ENCODE measurements at places on chromosomes 3 and 15. TPM values are rescaled to one million over a fixed set of nuclear protein-coding genes. Genes with fewer than 3 reads are reported as not detected.
A peak's percentile ranks its signal among the peaks of the same experiment; 100 is the strongest.

Gene RTP1
- not detected for total RNA-seq

Gene TRIM71
- total RNA-seq = not detected

Gene TPRG1
- total RNA-seq = 8.7 TPM

Gene CYP1A1
- 2.1 TPM for total RNA-seq

Gene SNAPC5
- total RNA-seq = 16.7 TPM

Gene CHST13
- total RNA-seq = not detected

Gene TNNC1
- 2.3 TPM for total RNA-seq

Gene FOXL2NB
- not detected for total RNA-seq

Gene SEMA3G
- total RNA-seq = 0.20 TPM

Gene PIERCE2
- total RNA-seq = not detected

Gene WHAMM
- 11.1 TPM for total RNA-seq

Gene CCR3
- total RNA-seq = 1.2 TPM

DNA sequence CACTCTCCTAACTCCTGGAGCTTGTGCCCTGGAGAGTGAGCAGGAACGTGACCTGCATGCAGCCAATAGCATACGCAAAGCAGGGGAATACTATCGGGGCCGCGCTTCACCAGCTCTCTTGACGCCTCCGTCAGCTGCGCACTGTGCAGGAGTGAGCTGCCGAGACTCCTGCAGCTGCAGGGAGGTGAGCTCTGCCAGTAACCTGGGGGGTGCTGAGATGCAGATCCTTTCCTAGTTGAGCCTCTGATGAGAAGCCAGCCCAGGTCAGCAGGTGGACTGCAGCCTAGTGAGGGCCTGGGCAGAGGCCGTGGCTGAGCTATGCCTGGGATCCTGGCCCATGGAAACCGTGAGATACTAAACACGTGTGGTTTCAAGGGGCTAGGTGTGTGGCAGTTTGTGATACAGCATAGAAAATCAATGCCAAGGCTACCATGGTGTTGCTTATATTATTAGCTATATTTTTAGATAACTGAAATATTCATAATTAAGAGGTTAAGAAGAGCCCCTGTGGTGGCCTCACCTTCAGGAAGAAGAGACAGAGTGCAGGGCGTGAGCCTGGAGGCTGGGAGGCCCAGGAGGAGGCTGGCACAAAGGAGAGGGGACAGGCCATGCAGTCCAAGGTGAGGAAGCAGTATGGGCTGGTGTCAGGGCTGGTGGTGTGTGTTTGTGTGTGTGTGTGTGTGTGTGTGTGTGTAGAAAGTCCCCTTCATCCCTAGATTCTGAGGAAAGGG is 5.9 kb upstream of the DNAJB8 start:
- peaks cover 22% of the 10 kb centered on the region for H3K27me3 ChIP-seq
- no peak overlapping the region for H3K27ac ChIP-seq
- no peak overlapping the region for H3K4me3 ChIP-seq
- H3K4me1 ChIP-seq = peaks cover 2% of the 10 kb centered on the region

GRCh38 chr3:11283139-11283475 is 10.9 kb downstream of the ATG7 start:
- peaks cover 37% of the 10 kb centered on the region for H3K36me3 ChIP-seq
- no peak overlapping the region for H3K27ac ChIP-seq
- H3K4me3 ChIP-seq = no peak overlapping the region
- no peak for DNase-seq
- H3K4me1 ChIP-seq = peaks cover 33% of the 10 kb centered on the region

- peak overlapping the region; percentile 56 for H3K4me3 ChIP-seq
- H3K27ac ChIP-seq = peak overlapping the region; percentile 96
- peaks cover 26% of the 10 kb centered on the region for H3K36me3 ChIP-seq
- peaks cover 73% of the 10 kb centered on the region for H3K4me1 ChIP-seq
- DNase-seq = no peak
- no peaks in the 10 kb centered on the region for H3K27me3 ChIP-seq
Measured at GRCh38 chr15:73923488-73924164, 2.6 kb upstream of the LOXL1 start.

- H3K4me3 ChIP-seq = no peak overlapping the region
- DNase-seq = no peak
- no peaks in the 10 kb centered on the region for H3K27me3 ChIP-seq
- H3K4me1 ChIP-seq = peaks cover 68% of the 10 kb centered on the region
- peaks cover 11% of the 10 kb centered on the region for H3K36me3 ChIP-seq
Measured at GRCh38 chr15:90866161-90866715, 2.1 kb upstream of the FURIN start.

GRCh38 chr3:42080453-42080872 is 10.7 kb upstream of the TRAK1 start:
- DNase-seq = no peak
- peaks cover 53% of the 10 kb centered on the region for H3K4me1 ChIP-seq
- no peak overlapping the region for H3K4me3 ChIP-seq
- H3K27me3 ChIP-seq = no peaks in the 10 kb centered on the region

- no peak for DNase-seq
- H3K27me3 ChIP-seq = no peaks in the 10 kb centered on the region
- no peak overlapping the region for H3K27ac ChIP-seq
- no peak overlapping the region for H3K4me3 ChIP-seq
- no peaks in the 10 kb centered on the region for H3K36me3 ChIP-seq
Measured at GRCh38 chr3:168117059-168117458, 21.3 kb upstream of the GOLIM4 start.

GRCh38 chr3:116445311-116445841 is at the start of gene LSAMP:
Gene LSAMP, minus strand, starts transcription at chr3:116445487.
- H3K27ac ChIP-seq = no peak within 1 kb of the TSS
- H3K27me3 ChIP-seq = peaks cover 3% of the 10 kb centered on the region
- no peak for DNase-seq
- H3K4me3 ChIP-seq = no peak within 1 kb of the TSS

DNA sequence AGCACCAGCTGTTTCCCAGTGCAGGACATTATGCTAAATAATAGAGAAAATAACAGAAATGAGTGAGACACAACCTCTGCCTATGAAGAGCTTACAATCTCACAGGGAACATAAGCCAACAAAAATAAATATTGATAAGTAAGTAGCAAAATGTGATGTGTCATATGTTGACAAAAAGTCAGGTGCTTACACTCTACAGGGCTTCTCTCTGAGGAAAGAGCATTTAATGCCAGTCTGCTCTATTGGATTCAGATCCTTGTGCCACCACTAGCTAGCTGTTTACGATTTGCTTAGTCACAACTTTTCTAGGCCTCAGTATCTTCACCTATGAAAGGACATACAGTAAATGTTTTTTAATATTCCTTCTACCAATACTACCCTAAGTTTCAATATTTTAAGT is 500.9 kb upstream of the NAALADL2 start:
- H3K36me3 ChIP-seq = no peaks in the 10 kb centered on the region
- no peaks in the 10 kb centered on the region for H3K4me1 ChIP-seq
- H3K4me3 ChIP-seq = no peak overlapping the region
- no peaks in the 10 kb centered on the region for H3K27me3 ChIP-seq

DNA sequence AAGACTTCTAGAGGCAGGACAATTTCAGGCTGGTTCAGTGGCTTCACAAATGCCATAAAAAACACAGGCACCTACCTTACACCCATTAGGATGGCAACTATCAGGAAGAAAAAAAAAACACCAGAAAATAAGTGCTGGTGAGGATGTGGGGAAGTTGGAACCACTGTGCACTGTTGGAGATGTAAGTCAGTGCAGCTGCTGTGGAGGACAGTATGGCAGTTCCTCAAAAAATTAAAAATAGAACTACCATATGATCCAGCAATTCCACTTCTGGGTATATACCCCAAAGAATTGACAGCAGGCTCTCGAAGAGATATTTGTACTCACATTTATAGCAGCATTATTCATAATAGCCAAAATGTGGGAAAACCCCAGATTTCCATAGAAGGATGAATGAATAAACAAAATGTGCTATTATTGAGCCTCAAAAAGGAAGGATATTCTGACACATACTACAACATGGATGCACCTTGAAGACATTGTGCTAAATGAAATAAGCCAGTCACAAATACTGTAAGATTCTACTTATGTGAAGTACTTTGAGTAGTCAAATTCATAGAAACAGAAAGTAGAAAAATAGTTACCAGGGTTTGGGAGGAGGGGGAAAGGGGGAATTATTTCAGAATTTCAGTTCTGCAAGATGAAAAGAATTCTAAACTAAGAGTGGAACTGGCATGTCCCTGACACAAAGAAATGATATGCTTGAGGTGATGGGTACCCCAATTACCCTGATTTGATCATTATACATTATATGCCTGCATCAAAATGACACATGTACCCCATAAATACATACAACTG is 40.9 kb downstream of the NR1D2 start:
- H3K27ac ChIP-seq = no peak overlapping the region
- no peaks in the 10 kb centered on the region for H3K27me3 ChIP-seq
- no peaks in the 10 kb centered on the region for H3K4me1 ChIP-seq
- no peaks in the 10 kb centered on the region for H3K36me3 ChIP-seq
- no peak overlapping the region for H3K4me3 ChIP-seq

- H3K27me3 ChIP-seq = no peaks in the 10 kb centered on the region
- no peak overlapping the region for H3K4me3 ChIP-seq
- no peak overlapping the region for H3K27ac ChIP-seq
Measured at GRCh38 chr3:145357453-145357852, 803.5 kb downstream of the PLOD2 start.

DNA sequence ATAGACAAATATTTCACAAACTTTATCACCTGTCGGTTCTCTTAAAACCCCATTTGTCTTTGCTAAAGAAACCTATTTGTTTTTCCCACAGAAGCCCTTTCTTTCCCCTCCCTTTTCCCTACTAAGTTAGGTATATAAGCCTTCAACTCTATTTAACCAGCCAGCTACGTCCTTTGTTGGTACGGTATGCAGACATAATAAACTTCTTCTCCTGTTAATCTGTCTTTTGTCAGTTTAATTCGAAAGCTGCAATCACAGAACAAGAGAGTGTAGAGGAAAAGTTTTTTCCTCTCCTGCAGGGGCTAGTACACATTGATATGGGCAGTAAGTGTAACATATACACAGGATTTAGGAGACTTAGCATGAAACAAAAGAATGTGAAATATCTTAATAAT is 21.9 kb upstream of the C15orf39 start:
- no peaks in the 10 kb centered on the region for H3K36me3 ChIP-seq
- H3K27me3 ChIP-seq = peaks cover 62% of the 10 kb centered on the region
- H3K4me1 ChIP-seq = peaks cover 16% of the 10 kb centered on the region
- DNase-seq = no peak

DNA sequence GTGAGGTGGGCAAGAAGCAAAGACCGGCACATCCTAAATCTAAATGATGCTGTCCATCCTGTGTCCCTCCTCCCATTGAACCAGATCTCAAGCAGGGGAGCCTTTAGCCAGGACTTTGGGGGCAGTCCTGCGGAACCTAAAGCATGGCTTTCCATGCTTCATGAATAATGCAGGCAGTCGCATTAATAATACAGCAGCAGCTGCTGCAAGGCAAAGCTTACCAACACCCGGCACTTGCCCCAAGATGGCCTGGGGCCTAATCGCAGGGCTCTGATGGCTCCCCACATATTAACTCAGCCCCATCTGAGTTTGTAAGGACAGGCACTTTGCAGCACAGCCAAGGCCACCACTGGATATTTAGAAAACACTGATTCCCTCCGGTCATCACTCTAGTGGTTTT is 114.4 kb downstream of the NTRK3 start:
- no peak for DNase-seq
- no peaks in the 10 kb centered on the region for H3K27me3 ChIP-seq
- H3K36me3 ChIP-seq = no peaks in the 10 kb centered on the region
- no peak overlapping the region for H3K27ac ChIP-seq

- peaks cover 27% of the 10 kb centered on the region for H3K4me1 ChIP-seq
- no peak for DNase-seq
- no peak overlapping the region for H3K27ac ChIP-seq
- no peak overlapping the region for H3K4me3 ChIP-seq
- peaks cover 12% of the 10 kb centered on the region for H3K36me3 ChIP-seq
Measured at GRCh38 chr3:53744351-53744750, 101.9 kb downstream of the CHDH start.

GRCh38 chr15:87490666-87491065 is 765.9 kb downstream of the NTRK3 start:
- no peaks in the 10 kb centered on the region for H3K36me3 ChIP-seq
- H3K27ac ChIP-seq = no peak overlapping the region
- no peak for DNase-seq

DNA sequence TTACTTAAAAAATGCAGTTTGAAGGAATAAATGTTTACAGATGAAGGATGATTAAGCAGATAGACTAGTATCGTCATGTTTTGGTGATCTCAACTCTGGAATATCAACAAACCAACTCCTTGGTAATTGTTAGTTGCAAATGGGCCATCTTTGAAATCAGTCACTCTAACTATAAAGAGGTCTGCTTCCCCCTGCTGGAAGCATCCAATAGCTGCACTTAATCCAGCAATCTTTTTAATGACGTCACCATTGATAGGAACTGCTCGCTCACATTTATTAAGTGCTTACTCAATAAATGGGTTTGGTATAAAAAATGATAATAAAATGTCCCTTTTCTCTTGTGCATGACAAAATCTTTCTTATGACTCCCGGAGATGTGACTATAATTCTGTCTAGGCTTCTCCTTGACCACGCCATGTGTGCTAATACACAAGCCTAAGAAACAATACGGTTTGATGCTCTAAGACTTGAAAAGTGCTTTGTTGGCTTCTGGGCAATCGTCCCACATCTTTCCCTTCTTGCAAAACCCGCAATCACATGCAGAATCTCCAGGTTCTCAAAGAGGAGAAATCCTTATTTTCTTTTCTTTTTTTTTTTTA is 227.6 kb upstream of the POU1F1 start:
- no peaks in the 10 kb centered on the region for H3K27me3 ChIP-seq
- H3K4me3 ChIP-seq = no peak overlapping the region
- no peak overlapping the region for H3K27ac ChIP-seq
- H3K36me3 ChIP-seq = no peaks in the 10 kb centered on the region
- no peak for DNase-seq

DNA sequence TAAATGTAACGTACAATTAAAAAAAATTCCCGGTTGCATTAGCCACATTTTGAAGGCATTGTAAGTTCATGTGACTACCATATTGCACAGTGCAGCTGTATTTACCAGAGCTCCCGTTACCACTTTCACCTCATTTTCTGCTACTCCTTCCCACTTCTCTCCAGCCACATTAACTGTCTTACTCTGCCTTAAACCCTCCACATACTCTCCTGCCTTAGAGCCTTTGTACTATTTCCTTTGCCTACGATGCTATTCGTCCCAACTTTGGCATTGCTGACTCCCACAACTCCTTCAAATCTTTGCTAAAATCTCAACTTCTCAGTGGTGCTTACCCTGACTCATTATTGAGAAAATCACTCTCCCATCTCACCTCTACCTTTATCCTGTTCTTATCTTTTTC is 115.2 kb downstream of the CADM2 start:
- no peak overlapping the region for H3K4me3 ChIP-seq
- no peaks in the 10 kb centered on the region for H3K27me3 ChIP-seq
- H3K36me3 ChIP-seq = no peaks in the 10 kb centered on the region
- H3K27ac ChIP-seq = no peak overlapping the region

DNA sequence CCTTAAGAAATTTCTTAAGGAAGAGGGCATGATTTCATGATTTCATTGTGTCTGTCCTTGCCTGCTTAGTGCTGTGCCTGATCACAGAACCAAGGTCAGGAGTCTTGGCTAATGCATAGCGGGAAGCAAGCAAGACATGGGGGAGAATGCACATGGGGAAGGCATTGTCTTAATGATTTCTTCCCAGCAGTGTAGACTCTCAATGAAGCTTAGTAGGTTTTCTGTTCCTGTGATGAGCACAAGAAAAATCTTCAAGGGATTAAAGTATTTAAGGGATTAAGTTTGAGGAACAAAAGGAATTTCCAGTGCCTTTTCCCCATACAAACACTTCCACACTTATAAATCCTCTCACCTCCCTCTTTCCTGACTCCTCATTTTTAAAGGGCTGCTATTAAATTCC is 46.9 kb upstream of the SEMA6D start:
- no peaks in the 10 kb centered on the region for H3K4me1 ChIP-seq
- H3K36me3 ChIP-seq = no peaks in the 10 kb centered on the region
- no peaks in the 10 kb centered on the region for H3K27me3 ChIP-seq
- H3K27ac ChIP-seq = no peak overlapping the region
- H3K4me3 ChIP-seq = no peak overlapping the region
- DNase-seq = no peak

- H3K36me3 ChIP-seq = no peaks in the 10 kb centered on the region
- DNase-seq = no peak
- H3K27me3 ChIP-seq = peaks cover 12% of the 10 kb centered on the region
- H3K27ac ChIP-seq = no peak overlapping the region
Measured at GRCh38 chr15:70354346-70354905, 256.7 kb upstream of the TLE3 start.
